ENCODE measurements at places on chromosomes 16 and 17.

DNA sequence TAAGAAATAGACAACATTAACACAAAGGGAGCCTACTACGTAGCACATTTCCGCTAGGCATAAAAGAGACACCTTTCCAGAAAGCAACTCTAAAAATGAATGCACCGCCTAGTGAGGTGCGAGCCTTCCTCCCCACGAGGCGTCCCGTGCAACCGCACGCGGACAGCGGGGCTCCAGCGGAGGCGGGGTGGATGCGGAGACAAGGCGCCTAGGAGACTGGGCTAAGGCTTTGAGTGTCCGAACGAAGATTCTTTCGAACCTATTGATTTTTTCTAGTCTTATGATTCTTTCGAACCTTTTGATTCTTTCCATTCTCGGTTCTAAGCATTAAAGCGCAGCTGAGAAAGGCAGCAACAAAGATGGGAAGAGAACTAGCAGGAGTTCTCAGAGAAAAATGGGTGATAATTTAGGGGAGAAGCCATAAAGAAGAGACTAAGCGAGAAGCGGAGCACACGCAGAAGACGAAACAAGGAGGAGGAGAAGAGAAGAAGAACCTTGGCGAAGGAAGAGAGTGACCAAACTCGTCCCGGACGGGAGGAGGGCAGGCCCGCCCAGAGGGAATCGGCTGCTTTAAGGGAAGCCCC lies 394 bp upstream of the CPD start:
- no peaks in the 10 kb centered on the region for H3K36me3 ChIP-seq
- peak overlapping the region; percentile 90 for H3K27ac ChIP-seq
- peak overlapping the region; percentile 94 for H3K4me3 ChIP-seq
- peak; percentile 74 for DNase-seq

DNA sequence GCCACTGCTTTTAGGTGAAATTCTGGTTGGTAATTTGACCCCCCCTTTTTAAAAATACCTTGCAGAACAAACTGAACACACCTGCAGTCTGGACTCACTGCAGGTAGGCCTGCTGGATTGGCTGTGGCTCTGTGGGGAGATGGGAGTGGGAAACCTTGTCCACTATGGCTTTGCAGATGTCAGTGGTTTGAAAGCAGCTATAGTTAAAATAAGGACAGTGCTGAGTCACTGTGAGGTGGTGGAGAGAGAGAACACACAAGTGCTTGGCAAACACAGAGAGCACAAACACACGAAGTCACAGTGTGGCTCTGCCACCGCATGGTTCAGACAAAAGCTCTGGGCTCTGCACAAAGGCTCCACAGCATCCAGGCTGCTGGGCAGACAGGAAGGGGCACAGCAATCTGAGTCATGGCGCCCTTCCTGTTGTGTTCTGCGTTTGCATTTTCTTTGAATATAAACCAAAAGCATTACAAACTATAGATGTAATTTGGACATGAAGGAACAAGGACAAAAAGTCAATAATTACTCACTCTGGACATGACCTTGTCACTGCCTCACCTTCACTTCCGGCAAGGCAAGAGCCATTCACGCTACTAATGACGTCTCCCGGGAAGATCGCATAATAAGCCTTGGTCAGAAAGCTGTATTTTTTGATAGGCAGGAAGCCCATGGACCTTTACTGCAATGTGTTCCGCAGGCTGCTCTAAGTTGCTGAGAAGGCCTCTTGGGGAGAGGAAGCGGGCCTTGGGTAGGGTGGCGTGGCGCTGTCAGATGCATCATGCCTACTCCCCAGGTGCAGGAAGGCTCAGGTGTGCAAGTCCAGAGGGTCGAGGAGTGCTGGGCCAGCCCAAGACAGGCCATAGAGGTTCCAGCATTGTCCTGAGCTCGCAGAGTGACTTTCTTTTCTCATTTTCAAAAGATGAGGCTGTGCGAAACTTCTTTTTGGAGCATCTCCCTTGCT lies 60.1 kb upstream of the MED9 start:
- no peak overlapping the region for H3K27ac ChIP-seq
- H3K4me3 ChIP-seq: no peak overlapping the region
- peaks cover 5% of the 10 kb centered on the region for H3K27me3 ChIP-seq
- H3K4me1 ChIP-seq: peaks cover 14% of the 10 kb centered on the region
- H3K36me3 ChIP-seq: no peaks in the 10 kb centered on the region

DNA sequence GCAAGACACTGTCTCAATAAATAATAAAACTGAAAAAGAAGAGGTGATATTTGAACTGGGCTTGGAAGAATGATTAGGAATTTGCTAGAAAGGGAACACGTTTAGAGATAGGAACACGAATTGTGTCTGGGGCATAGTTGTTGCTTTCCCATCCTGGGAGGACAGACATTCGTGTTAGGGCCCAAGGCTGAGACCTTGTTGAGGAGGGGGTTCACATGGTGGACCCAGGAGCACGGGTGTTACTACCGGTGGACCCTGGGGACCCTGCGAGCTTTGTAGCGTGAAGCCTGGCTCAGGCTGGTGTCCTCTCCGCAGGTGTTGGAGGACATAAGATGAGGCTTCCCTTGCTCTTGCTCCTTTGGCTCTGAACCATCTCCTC lies 1.2 kb downstream of the ACSF3 start:
- peak overlapping the region; percentile 85 for H3K4me3 ChIP-seq
- H3K36me3 ChIP-seq: no peaks in the 10 kb centered on the region
- H3K27ac ChIP-seq: peak overlapping the region; percentile 68
- H3K27me3 ChIP-seq: no peaks in the 10 kb centered on the region
- H3K4me1 ChIP-seq: peaks cover 59% of the 10 kb centered on the region
- no peak for DNase-seq

DNA sequence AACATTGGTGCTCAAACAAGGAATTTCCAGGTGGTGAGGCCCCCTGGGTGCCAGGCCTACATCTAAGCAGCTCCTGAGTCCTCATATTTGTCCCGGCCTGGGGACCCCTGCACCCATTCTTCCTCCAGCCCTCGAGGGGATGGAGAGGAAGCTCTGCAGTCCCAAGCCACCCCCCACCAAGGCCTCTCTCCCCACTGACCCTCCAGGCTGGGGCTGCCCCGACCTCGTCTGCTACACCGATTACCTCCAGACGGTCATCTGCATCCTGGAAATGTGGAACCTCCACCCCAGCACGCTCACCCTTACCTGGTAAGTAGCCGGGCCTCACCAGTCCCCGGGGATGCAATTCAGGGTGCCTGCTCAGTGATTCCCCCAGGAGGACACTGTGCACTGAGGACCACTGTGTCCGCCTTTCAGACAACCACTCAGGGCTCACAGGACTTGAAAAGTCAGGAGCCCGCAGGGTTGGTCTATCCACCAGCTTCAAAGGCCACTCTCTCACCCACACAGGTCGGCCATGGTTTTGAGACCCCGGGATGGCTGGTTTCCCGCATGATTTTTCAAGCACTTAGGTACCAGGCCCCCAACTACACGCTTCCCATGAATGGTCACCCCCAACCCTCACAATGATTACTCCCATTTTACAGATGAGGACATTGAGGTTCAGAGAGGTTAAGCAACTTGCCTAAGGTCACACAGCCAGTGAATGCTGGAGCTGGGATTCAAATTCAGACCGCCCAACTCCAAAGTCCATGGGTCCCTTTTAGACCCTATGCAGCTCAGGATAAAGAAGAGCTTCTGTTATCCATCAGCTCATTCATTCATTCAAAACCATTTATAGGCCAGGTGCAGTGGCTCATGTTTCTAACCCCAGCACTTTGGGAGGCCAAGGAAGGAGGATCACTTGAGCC lies 32.4 kb downstream of the IL21R start:
- peaks cover 65% of the 10 kb centered on the region for H3K36me3 ChIP-seq
- H3K4me3 ChIP-seq: no peak overlapping the region
- no peak overlapping the region for H3K27ac ChIP-seq
- H3K27me3 ChIP-seq: no peaks in the 10 kb centered on the region
- no peak for DNase-seq

DNA sequence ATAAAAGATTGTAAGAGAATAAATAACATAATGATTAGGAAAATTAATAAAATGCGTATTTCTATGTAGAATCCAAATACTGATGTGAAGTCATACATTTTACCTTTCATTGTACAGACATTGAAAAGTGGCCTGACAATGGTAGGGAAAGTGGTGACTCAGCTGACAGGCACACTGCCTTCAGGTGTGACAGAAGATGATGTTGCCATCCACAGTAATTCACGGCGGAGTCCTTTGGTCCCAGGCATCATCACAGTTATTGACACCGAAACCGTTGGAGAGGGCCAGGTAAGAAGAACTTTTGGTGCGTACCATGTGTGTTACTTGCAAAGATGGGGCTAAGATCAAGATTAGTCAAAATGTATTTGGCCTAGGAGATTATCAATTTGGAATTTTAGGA lies 232.8 kb downstream of the BCAS3 start:
- no peak overlapping the region for H3K4me3 ChIP-seq
- no peak for DNase-seq
- H3K27me3 ChIP-seq: no peaks in the 10 kb centered on the region
- H3K4me1 ChIP-seq: no peaks in the 10 kb centered on the region
- no peaks in the 10 kb centered on the region for H3K36me3 ChIP-seq
- H3K27ac ChIP-seq: no peak overlapping the region

DNA sequence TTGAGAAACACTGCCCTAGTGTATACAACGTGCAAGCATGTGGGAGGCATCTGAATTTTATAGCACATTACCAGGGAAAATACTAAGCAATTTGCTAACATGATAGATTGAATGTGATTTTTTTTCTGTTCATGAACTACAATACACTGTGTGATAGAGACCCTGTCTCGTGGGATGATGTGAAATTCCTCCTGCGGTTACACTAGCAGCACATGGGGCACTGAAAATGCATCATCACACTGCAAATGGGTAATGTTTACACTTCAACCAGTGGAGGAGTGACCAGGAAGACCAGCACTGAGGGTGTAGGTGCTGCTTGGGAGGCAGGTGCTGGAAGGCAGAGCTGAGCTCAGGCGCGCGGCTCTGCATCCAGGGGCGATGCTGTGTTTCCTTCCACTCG lies 28.8 kb downstream of the ORC6 start:
- no peak overlapping the region for H3K4me3 ChIP-seq
- no peaks in the 10 kb centered on the region for H3K27me3 ChIP-seq
- H3K4me1 ChIP-seq: no peaks in the 10 kb centered on the region
- no peak overlapping the region for H3K27ac ChIP-seq
- H3K36me3 ChIP-seq: no peaks in the 10 kb centered on the region
